ENCODE measurements at places on chromosomes 11 and 22. TPM values are rescaled to one million over a fixed set of nuclear protein-coding genes. Genes with fewer than 3 reads are reported as not detected.

Gene HBD
- 1.0 TPM for total RNA-seq

Gene MMP27
- not detected for total RNA-seq

Gene KIF18A
- 8.9 TPM for total RNA-seq

Gene OR52W1
- total RNA-seq = not detected

Gene TMEM45B
- total RNA-seq = 4.8 TPM

Gene ADAMTS8
- not detected for total RNA-seq

Gene SLC22A8
- not detected for total RNA-seq

Gene KRTAP5-7
- total RNA-seq = not detected

Gene TIMP3
- total RNA-seq = 0.26 TPM

Gene UNC93B1
- total RNA-seq = 27.2 TPM

Gene OR51I1
- total RNA-seq = not detected

Gene GRAP2
- 113 TPM for total RNA-seq

Gene OOSP2
- total RNA-seq = not detected

Gene CLTCL1
- 1.0 TPM for total RNA-seq

Gene RASL10A
- 0.92 TPM for total RNA-seq

Gene TMEM191B
- total RNA-seq = not detected

Gene SPATA19
- total RNA-seq = not detected

Gene SCGB1A1
- not detected for total RNA-seq
